ENCODE measurements at places on chromosomes 3 and 15. TPM values are rescaled to one million over a fixed set of nuclear protein-coding genes. Genes with fewer than 3 reads are reported as not detected.
A peak's percentile ranks its signal among the peaks of the same experiment; 100 is the strongest.

- H3K4me1 ChIP-seq: no peaks in the 10 kb centered on the region
- DNase-seq: no peak
- no peaks in the 10 kb centered on the region for H3K36me3 ChIP-seq
- H3K27me3 ChIP-seq: no peaks in the 10 kb centered on the region
- no peak overlapping the region for H3K27ac ChIP-seq
Observed at GRCh38 chr3:138310494-138310893, 19.2 kb downstream of the NME9 start.

DNA sequence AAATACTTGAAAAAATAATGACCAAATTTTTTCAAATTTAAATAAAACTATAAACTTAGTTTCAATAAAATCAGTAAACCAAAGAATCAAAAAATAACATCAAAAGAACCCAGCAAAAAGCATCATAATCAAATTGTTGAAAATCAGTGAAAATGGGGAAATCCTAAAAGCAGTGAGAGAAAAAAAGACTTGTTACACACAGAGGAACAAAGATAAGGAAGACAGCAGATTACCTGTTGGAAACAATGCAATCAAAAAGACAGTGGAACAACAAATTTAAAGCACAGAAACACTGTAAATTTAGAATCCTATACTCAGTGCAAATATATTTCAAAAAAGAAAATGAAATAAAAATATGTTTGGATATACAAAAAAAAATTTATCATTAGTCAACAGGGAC lies 156.2 kb upstream of the LMCD1 start:
- H3K4me3 ChIP-seq: no peak overlapping the region
- DNase-seq: no peak
- H3K27ac ChIP-seq: no peak overlapping the region
- H3K36me3 ChIP-seq: no peaks in the 10 kb centered on the region

GRCh38 chr3:64783200-64783599 lies 95.4 kb upstream of the ADAMTS9 start:
- no peaks in the 10 kb centered on the region for H3K4me1 ChIP-seq
- H3K4me3 ChIP-seq: no peak overlapping the region
- H3K27ac ChIP-seq: no peak overlapping the region
- DNase-seq: no peak
- H3K36me3 ChIP-seq: no peaks in the 10 kb centered on the region

DNA sequence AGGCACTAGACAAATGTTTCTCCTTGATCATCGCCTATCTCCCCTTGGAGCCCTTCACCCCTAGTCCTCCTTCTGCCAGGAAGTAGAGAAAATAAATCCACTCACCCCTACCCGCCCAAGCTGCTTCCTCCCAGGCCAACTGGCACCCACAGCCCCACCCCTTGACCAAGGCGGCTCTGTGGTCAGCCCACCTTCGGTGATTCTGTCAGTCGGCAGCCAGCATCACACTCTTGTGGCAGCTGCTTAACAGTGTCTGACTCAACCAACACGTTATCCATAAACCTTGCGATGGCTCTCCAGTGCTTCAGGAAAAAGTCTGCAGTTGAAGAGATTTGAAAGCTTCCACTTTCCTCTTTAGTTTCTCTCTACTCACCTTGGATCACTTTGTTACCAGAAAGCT lies 7.6 kb downstream of the SHF start:
- no peaks in the 10 kb centered on the region for H3K27me3 ChIP-seq
- H3K4me1 ChIP-seq: peaks cover 4% of the 10 kb centered on the region
- no peak for DNase-seq
- H3K27ac ChIP-seq: no peak overlapping the region

- DNase-seq: no peak
- H3K4me3 ChIP-seq: no peak overlapping the region
- H3K27me3 ChIP-seq: peaks cover 14% of the 10 kb centered on the region
- H3K4me1 ChIP-seq: peaks cover 9% of the 10 kb centered on the region
- H3K36me3 ChIP-seq: peaks cover 4% of the 10 kb centered on the region
Observed at GRCh38 chr15:88896333-88897033, 1.1 kb upstream of the HAPLN3 start.

- no peaks in the 10 kb centered on the region for H3K27me3 ChIP-seq
- H3K4me3 ChIP-seq: no peak overlapping the region
- H3K4me1 ChIP-seq: no peaks in the 10 kb centered on the region
Observed at GRCh38 chr15:56325186-56325585, 40.0 kb upstream of the TEX9 start.

GRCh38 chr3:78726545-78726944 lies 1041.3 kb downstream of the ROBO1 start:
- H3K36me3 ChIP-seq: no peaks in the 10 kb centered on the region
- DNase-seq: no peak
- H3K27ac ChIP-seq: no peak overlapping the region
- no peaks in the 10 kb centered on the region for H3K4me1 ChIP-seq
- no peaks in the 10 kb centered on the region for H3K27me3 ChIP-seq
- H3K4me3 ChIP-seq: no peak overlapping the region

GRCh38 chr15:63528138-63528659 lies 23.8 kb downstream of the USP3 start:
- H3K27ac ChIP-seq: no peak overlapping the region
- H3K27me3 ChIP-seq: no peaks in the 10 kb centered on the region
- H3K4me1 ChIP-seq: peaks cover 11% of the 10 kb centered on the region
- DNase-seq: no peak

GRCh38 chr15:96657096-96657495 lies 326.6 kb downstream of the NR2F2 start:
- H3K4me1 ChIP-seq: no peaks in the 10 kb centered on the region
- DNase-seq: no peak
- no peaks in the 10 kb centered on the region for H3K36me3 ChIP-seq
- H3K27ac ChIP-seq: no peak overlapping the region
- H3K4me3 ChIP-seq: no peak overlapping the region
- H3K27me3 ChIP-seq: no peaks in the 10 kb centered on the region

GRCh38 chr3:72176537-72177041 lies 391.6 kb upstream of the PROK2 start:
- no peaks in the 10 kb centered on the region for H3K36me3 ChIP-seq
- H3K4me1 ChIP-seq: peaks cover 9% of the 10 kb centered on the region
- H3K27me3 ChIP-seq: no peaks in the 10 kb centered on the region
- DNase-seq: no peak

GRCh38 chr3:9110802-9111201 lies 138.6 kb downstream of the SRGAP3 start:
- H3K36me3 ChIP-seq: no peaks in the 10 kb centered on the region
- H3K27me3 ChIP-seq: no peaks in the 10 kb centered on the region
- no peak overlapping the region for H3K4me3 ChIP-seq
- H3K27ac ChIP-seq: no peak overlapping the region
- peaks cover 13% of the 10 kb centered on the region for H3K4me1 ChIP-seq

DNA sequence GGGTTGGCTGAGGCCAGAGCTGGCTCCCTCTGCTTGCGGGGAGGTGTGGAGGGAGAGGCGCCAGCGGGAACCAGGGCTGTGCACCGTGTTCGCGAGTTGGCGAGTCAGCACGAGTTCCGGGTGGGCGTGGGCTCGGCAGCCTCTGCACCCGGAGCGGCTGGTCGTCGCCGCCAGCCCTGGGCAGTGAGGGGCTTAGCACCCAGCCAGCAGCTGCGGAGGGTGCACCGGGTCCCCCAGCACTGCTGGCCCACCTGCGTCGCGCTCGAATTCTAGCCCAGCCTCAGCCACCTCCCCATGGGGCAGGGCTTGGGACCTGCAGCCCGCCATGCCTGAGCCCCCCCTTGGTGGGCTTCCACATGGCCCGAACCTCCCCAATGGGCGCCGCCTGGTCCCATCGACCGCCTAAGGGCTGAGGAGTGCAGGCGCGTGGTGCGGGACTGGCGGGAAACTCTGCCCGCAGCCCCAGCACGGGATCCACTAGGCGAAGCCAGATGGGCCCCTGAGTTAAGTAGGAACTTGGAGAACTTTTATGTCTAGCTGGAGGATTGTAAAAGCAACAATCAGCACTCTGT lies 125.6 kb downstream of the FRMD4B start:
- H3K27me3 ChIP-seq: no peaks in the 10 kb centered on the region
- H3K4me1 ChIP-seq: no peaks in the 10 kb centered on the region
- H3K27ac ChIP-seq: no peak overlapping the region
- no peak for DNase-seq

DNA sequence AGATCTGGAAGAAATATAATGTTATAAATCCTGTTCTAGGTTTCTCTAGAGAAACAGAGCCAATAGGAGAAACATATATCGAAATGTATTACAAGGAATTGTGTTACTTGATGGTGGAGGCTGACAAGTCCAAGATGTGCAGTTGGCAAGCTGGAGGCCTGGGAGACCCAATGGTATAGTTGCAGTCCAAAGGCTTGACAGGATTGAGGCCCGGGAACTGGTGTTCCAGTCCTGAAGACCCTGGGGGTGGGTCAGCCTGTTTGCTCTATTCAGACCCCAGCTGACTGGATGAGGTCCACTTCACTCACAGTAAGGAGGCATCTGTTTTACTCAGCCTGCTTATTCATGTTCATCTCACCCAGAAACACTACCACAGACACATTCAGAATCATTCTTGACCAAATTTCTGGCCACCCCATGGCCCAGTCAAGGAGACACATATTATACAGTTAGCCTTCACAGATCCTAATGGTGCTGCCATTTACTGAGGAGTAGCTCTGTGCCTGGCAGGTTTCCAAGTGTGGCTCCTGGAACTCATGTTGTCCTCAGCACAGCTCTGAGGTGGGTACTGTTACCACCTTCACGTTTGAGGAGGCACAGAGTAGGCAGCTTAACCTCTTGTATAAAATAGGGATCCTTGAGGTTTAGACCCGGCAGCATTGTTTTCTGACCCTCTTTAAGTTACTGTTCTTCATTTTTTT lies 3.7 kb downstream of the TRAK1 start:
- no peaks in the 10 kb centered on the region for H3K27me3 ChIP-seq
- H3K4me3 ChIP-seq: no peak overlapping the region
- peaks cover 5% of the 10 kb centered on the region for H3K4me1 ChIP-seq
- DNase-seq: no peak
- no peak overlapping the region for H3K27ac ChIP-seq
- no peaks in the 10 kb centered on the region for H3K36me3 ChIP-seq

DNA sequence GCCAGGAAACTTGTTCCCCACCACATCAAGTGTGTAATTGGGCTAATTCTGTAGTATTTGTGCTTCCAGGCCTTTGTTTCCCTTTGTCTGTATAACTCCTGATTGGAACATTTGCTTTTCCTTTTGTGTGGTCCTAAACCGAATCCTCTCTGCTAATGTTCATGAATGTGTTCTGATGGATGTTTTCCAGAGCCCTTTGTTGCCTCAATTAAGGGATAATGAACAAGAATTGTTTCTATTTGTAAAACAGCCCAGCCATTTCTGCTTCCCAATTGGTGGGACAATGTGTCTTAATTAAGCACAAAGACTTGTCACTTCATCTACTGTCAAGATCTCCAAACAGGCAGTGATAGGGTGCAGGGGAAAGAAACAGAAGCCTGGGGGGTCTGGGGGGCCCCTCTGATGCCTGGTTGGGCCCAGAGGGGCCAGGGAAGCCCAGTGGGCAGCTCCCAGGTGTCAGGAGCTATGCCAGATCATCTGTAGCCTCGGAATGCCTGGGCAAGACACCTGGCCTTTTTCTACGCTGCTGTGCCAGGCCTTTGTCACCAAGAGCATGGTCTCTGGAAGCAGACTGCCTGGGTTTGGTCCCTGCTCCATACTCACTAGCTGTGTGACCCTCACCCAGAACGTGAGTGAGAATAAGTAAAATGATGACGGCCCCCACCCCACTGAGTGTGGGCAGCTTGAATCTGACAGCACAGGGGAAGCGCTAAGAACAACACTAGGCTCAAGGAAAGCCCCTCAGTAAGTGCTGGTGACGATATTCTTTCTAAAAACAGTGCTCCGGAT lies 116.6 kb upstream of the PRR20G start:
- no peaks in the 10 kb centered on the region for H3K4me1 ChIP-seq
- H3K27ac ChIP-seq: no peak overlapping the region
- H3K27me3 ChIP-seq: no peaks in the 10 kb centered on the region
- no peaks in the 10 kb centered on the region for H3K36me3 ChIP-seq
- DNase-seq: no peak

DNA sequence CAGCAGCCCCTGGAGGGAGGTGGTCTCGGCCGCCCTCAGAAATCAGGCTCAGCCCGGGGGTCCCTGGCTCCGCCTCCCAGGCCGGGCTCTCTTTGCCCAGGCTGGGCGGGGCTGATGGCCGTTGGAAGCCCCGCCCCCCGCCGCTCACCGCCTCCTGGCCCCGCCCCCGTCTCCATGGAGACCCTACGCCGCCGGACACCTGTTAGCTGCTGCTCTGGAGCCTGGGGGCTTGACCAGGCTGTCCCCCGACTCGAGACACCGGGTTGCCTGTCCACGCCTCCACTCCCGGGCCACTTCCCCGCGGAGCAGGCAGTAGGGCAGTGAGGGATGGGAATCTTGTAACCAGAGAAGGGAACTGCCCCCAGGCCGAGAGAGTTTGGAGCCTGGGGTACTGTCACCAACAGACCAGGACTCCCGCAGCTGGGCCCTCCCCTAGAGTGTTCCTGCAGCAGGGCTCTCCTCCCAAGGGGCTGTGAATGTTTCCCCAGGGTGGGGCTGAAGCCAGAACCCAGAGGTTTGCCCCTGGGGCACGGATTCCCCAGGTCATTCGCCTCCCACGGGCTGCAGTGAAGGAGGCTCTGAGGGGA lies 27.8 kb upstream of the RPL32 start:
- no peak overlapping the region for H3K4me3 ChIP-seq
- peak; percentile 41 for DNase-seq
- H3K4me1 ChIP-seq: no peaks in the 10 kb centered on the region
- H3K27me3 ChIP-seq: no peaks in the 10 kb centered on the region

- no peaks in the 10 kb centered on the region for H3K36me3 ChIP-seq
- H3K27me3 ChIP-seq: no peaks in the 10 kb centered on the region
- peaks cover 10% of the 10 kb centered on the region for H3K4me1 ChIP-seq
- no peak for DNase-seq
- no peak overlapping the region for H3K27ac ChIP-seq
Observed at GRCh38 chr3:31705736-31706135, 173.0 kb downstream of the STT3B start.

GRCh38 chr15:52006702-52007340 lies 12.2 kb upstream of the MAPK6 start:
- H3K27ac ChIP-seq: no peak overlapping the region
- H3K4me3 ChIP-seq: no peak overlapping the region
- no peaks in the 10 kb centered on the region for H3K4me1 ChIP-seq
- DNase-seq: no peak
- H3K36me3 ChIP-seq: no peaks in the 10 kb centered on the region

DNA sequence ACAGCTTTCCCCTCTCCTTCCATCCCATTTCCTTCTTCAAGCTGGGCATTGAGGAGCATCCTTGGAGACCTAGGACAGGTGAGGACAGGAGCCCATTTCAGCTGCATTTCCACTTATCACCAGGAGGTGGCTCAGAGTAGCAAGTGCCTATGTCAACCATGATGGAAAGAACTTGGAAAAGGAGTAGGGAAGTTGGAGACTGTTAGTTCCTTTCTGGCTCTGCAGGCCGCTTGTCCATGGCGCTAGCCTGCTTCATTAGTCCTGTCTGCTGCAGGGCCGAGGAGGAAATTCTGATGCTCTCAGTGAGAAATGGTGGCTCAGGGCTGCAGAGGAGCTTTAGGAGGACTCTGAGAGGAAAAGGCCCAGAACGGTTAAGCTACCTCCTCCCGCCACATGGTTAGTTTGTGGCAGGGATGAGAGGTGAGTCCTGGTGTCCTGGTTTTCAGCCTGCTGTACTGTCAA lies 7.0 kb upstream of the CD276 start:
- no peak overlapping the region for H3K4me3 ChIP-seq
- no peak overlapping the region for H3K27ac ChIP-seq
- H3K27me3 ChIP-seq: no peaks in the 10 kb centered on the region
- H3K36me3 ChIP-seq: no peaks in the 10 kb centered on the region
- peak; percentile 75 for DNase-seq

VIPR1 gene
- 2.3 TPM for total RNA-seq

TNNC1 gene
- total RNA-seq: 4.4 TPM

GADL1 gene
- 0.06 TPM for total RNA-seq

CRABP1 gene
- total RNA-seq: not detected

OR5K3 gene
- not detected for total RNA-seq

ZCWPW2 gene
- total RNA-seq: 0.61 TPM

ROBO2 gene
- total RNA-seq: 3.4 TPM

TIPARP gene
- total RNA-seq: 75.5 TPM

CFAP20DC gene
- total RNA-seq: 6.0 TPM

FETUB gene
- total RNA-seq: not detected

CPLX3 gene
- 0.81 TPM for total RNA-seq

All from adrenal gland (tissue), 19 donors.